ENCODE measurements at places on chromosomes 1 and 21. TPM values are rescaled to one million over a fixed set of nuclear protein-coding genes. Genes with fewer than 3 reads are reported as not detected.

Gene DTL
- 0.48 TPM for total RNA-seq

Gene KRTAP7-1
- total RNA-seq, result not detected

Gene CD48
- total RNA-seq, result 1.00 TPM

Gene LDLRAD1
- total RNA-seq, result not detected

Gene RGS8
- not detected for total RNA-seq

Gene LAMB3
- total RNA-seq, result 3.6 TPM

Gene S100A7A
- total RNA-seq, result not detected

Gene TTC39A
- 20.3 TPM for total RNA-seq

Gene ZSCAN20
- 8.3 TPM for total RNA-seq

Gene C8A
- not detected for total RNA-seq

Gene HSPA6
- 1.9 TPM for total RNA-seq

Gene RIPK4
- total RNA-seq, result 0.13 TPM

Gene FMN2
- 0.38 TPM for total RNA-seq

Gene KTI12
- total RNA-seq, result 3.9 TPM

Gene CA6
- total RNA-seq, result not detected

Gene FASLG
- total RNA-seq, result 0.27 TPM

Gene INSRR
- 0.24 TPM for total RNA-seq

- DNase-seq, result no peak
Measured at GRCh38 chr1:224274970-224275626, 54.9 kb downstream of the NVL start.

GRCh38 chr1:199619223-199619622 lies 408.3 kb upstream of the NR5A2 start:
- DNase-seq, result no peak

- no peak for DNase-seq
Measured at GRCh38 chr1:26516987-26517765, 12.4 kb upstream of the RPS6KA1 start.

GRCh38 chr1:29208442-29208841 lies 22.3 kb downstream of the MECR start:
- DNase-seq, result no peak

DNA sequence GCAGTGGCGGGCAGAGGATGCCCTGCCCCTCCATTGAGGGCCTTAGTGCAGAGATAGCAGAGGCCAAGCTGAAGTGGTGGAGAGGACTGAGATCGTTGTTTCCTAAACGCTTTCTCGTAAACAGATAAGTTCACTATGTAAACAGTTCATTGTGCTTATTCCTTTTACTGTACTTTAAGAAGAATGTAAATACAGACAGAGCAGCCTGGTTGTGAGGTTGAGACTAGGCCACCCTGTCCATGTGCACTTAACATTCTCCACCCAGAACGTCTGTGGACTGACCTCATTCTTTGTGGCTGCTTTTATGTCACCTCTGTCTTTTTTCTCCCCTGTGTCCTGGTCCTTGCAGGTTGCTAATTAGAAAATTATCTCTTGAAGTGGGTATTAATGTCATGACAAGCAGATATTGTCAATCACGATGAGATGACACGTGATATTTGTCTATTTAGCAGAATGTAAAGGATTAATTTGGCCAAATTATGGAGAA lies 8.5 kb downstream of the CENPS start:
- DNase-seq, result no peak

- DNase-seq, result no peak
Measured at GRCh38 chr1:68199603-68200002, 32.7 kb downstream of the WLS start.

DNA sequence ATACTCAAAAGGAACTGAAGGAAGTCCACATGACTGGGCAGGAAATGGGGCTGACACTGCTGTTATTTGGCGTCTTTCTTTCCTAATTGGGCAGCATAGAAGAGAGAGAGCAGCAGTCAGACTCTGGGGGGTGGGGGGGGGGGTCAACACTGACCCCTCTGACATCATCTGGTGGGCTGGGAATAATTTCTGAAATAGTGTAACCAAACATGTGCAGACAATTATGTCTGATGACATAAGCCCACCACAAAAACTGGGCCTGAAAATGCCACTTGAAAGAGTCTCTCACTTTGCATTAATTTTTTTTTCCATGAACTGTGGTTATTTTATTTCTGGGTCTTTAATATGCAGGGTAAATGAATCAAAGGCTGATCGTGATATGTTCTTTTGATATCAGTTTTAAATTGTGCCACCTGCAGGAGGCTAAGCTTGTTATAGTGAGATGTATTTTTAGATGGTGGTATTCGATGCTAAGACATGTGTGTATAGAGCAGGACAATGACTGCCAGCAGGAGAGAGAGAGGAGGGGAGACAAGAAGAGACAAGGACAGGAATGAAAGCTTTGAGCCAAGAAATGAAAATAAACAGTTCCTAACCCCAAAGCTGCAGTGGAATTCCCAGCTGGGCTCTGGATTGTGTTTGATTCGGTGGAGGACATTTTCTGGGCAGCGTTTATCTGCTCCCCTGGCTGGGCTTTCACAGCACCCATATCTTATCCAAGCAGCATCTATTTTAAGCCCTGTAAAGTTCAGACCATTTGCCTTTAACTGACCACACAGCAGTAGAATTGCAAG lies 264.7 kb downstream of the PBX1 start:
- no peak for DNase-seq

DNA sequence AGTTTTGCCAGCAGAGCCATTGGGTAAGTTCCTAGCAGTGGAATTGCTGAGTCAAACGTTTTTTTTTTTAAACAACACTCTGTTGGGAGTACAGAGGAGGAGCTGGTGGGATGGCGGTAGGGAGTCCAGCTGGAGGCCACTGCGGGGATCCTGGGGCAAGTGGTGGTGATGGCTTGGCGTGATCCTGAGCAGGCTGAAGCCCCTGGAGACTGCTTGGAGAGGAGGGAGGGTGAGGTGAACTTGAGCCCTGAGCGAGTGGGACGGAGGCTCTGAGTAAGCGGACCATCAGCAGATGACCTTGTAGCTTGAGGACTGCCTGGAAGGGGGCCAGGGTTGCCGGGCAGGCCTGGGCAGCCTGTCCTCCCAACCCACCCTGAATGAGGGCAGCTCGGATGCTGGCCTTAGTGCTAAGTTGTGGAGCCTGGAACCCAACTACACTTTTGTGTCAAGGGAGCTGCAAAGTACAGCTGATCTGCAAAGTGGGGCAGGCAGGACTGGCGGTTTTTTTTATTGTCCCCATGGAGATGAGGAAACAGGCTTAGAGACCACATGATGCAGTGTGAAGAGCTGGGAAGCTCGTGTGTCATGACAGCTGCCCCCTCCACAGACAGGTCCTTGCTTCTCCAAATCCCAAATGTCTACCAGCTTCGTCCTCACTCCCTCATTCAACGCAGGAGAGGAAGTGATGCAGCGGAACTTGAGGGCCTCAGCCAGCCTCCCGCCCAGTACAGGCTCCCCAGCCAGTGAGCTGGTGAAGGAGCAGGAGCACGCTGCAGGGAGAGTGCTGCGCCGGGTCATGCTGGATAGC lies 20.2 kb downstream of the MRPL37 start:
- peak; percentile 82 for DNase-seq

GRCh38 chr1:155166471-155167165 lies 6.5 kb downstream of the KRTCAP2 start:
- DNase-seq, result no peak

- DNase-seq, result peak; percentile 47
Measured at GRCh38 chr1:201360901-201361651, 16.4 kb downstream of the TNNT2 start.

DNA sequence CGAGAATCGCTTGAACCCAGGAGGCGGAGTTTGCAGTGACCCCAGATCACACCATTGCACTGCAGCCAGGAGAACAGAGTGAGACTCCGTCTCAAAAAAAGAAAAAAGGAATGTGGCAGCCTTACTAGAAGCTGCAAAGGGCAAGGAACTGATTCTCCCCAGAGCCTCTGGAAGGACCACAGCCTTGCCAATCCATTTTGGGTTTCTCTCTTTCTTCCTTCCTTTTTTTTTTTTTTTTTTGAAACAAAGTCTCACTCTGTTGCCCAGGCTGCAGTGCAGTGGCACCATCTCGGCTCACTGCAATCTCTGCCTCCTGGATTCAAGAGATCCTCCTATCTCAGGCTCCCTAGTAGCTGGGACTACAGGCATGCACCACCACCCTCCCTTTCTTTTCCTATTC lies 9.9 kb upstream of the IFNGR2 start:
- DNase-seq, result no peak

DNA sequence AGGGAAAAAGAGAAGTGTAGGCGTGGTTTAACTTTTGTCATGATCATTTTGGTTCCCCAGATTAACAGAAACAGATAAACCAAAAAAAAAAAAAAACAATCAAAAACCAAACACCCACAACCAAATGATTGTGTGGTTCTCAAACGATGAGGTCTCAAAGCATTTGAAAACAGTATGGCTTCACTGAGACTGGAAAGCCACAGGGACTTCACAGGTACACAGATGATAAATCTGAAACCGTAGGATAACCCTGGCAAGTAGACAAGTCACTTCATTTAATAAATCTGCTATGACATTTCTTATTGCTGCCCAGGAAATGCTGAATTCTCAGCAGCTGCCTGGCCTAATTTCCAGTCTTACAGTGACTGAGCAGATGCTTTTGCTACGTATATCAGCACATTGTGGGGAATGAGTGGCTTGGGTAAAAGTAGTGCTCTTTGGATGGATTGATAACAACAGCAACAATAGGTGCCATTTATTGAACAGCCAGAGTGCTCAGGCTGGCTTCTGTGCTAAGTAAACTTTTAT lies 6.1 kb downstream of the ST6GALNAC3 start:
- DNase-seq, result no peak

DNA sequence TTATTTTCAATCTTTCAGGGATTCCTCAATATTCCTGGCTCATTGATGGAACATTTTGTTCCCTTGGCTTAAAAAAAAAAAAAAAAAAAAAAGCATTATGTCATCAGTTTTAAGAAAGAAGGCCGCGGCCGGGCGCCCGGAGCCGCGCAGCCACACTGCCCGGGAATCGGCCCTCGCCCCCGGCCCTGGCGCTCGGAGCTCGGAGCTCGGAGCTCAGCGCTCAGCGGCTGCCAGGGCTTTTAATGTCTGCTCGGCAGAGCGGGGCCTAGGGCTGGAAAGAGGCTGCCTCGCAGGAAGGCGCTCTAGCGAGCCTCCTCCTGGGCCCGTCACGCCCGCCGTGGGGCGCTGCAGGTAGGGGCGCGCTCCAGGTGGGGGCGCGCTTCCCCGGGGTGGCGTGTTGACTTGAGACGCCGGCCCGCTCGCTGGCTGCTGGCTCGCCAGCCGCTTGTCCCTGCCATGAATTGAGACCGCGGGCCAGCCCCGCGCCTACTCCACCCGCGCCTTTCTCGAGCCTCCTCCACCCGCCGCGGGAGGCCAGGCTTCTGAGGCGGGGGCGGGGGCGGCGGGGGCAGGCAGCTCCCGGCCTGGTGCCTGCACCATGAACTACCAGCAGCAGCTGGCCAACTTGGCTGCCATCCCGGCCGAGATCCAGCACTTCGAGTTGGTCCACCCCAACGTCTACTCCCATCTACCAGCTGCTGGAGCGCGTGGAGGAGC lies 5.4 kb upstream of the TDRD5 start:
- DNase-seq, result no peak

DNA sequence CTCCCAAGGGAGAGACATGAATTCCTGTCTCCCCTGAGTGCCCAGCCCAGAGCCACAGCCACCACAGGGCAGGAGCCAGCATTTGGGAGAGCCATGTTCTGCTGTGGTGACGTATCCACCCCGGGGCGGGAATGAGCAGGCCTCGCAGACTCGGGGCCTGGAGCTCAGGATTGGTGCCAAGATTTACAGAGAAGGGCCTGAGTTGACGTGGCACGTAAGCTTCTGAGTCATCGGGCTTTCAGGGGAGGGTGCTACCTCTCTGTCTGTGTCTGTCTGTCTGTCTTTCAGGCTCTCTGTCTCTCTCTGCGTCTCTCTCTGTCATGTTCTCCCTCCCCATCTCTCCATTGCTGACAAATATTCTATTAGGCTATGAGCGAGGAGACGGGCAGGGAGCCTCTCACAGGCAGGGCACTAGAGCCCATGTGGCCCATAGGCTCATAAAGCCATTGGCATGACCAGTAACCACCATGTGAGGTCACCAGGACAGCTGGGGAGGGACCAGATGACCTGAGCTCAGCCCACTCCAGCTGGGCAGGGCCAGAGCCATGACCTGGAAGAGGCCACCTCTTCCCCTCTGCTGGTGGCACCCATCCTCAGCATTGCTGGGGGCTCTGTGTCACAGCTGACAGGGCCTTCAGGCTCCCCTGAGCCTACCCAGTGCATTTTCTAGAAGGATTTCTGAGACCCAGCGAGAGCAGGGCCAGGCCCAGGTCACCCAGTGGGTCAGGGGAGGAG lies 300.0 kb upstream of the VAMP3 start:
- DNase-seq, result peak; percentile 80

GRCh38 chr1:226606311-226607267 lies 58.0 kb downstream of the STUM start:
- DNase-seq, result peak; percentile 65

DNA sequence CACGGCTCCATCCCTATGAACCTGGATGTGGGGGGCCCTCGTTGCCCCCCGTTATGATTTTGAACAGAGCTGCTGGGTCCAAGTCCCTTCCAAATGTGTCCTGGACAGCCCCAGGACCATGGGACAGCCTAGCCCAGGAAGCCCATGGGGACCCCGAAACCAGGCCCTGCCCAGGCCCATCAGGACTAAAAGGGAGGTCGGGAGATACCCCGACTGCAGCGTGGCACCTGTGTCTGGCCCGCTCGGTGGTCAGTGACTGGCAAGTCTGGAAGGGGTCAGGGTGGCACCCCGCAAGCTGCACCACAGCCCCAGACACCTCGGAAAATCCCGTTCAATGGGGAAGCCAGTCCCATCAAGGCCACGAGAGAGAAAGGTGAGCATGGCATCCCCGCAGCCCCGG lies 10.4 kb upstream of the SRARP start:
- no peak for DNase-seq

DNA sequence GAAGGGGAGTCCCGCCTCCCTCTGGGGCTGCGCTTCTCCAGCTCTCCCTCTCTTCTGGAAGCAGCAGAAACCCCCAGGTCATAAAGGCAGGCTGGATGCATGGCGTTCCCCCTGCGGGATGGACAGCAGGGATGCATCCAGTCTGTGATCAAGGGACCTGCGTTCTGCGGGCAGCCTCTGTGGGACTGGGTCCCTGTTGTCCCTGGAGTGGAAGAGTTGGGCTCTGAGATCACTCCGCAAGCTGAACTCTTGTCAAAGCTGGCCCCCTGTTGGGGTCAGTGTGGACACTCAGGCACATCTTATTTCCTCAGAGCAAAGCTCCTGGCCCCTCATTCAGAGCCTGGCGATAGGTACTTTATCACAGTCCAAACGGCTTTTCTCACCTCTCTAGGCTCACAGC lies 341.2 kb downstream of the PTPRU start:
- DNase-seq, result no peak

GRCh38 chr1:186790101-186790500 lies 38.6 kb upstream of the PLA2G4A start:
- no peak for DNase-seq

DNA sequence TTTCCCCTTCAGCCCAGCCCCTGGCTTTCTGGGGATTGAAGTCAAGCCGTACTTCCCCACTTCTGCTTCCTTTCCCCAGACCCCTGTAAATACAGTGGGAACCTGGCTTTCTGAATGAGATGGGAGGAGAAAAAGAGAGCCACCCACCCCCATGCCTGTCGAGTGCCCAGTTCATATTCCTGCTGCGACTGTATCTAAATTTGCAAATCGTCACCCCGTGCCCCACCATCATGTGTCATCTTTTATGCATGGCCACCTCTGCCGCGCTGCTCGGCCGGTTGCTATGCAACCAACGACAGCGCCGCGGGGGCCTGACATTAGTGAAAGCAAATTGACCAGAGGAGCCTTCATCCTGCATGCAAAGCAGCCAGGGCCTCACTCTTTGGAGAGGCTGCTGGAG lies 143.0 kb downstream of the ELAVL4 start:
- DNase-seq, result no peak

- no peak for DNase-seq
Measured at GRCh38 chr1:77200806-77201205, 18.4 kb downstream of the PIGK start.
